ENCODE measurements at places on chromosomes 11 and 22.
A peak's percentile ranks its signal among the peaks of the same experiment; 100 is the strongest.

DNA sequence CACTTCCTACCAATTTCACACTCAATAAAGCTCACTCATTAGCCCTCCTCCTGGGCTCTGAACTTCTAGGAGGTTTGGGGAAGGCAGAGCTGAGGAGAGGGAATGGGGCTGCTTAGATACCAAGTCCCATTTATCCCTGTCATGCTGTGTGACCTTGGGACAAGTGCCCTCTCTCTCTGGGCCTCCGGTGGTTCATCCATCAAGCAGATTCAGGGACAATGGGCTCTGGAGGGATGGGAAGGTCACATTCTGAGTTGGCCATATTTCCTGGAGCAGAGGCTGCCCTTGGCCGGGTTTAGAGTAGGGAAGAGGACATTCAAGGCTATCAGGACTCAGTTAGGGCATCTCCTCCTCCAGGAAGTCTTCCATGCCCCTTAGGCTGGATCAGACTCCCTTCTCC is 66.7 kb downstream of the PDE2A start:
- no peak for DNase-seq

DNA sequence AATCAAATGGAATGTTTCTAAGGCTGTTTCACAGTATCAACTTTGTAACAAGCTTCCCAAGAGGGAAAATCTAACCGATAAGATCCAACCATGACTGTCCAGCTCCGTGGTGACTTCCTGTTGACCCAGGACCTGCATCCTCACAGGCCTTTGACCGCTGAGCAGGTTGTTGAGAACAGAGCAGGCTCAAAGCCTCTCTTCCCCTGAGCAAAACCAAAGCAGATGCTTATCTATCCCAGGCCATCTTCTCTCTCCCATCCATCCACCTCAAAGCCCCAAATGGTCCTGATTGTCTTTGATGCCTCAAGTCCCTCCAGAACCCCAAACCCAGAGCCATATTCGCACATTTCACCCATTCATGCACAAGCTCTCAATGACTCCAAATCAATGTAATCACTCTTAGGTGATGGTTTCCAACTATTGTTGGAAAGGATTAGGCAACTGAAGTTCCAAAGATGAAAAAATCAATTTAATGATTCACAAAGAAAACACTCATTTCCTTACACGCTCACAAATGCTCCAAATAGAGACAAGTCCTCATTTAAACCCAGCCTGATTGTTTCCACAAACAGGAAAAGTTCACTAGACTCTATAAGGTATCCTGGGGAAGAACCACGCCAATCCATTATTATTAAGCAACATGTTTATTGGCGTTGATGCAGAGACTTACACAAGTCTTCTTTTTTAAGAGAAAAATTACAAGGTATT is 48.7 kb downstream of the C11orf58 start:
- no peak for DNase-seq

DNA sequence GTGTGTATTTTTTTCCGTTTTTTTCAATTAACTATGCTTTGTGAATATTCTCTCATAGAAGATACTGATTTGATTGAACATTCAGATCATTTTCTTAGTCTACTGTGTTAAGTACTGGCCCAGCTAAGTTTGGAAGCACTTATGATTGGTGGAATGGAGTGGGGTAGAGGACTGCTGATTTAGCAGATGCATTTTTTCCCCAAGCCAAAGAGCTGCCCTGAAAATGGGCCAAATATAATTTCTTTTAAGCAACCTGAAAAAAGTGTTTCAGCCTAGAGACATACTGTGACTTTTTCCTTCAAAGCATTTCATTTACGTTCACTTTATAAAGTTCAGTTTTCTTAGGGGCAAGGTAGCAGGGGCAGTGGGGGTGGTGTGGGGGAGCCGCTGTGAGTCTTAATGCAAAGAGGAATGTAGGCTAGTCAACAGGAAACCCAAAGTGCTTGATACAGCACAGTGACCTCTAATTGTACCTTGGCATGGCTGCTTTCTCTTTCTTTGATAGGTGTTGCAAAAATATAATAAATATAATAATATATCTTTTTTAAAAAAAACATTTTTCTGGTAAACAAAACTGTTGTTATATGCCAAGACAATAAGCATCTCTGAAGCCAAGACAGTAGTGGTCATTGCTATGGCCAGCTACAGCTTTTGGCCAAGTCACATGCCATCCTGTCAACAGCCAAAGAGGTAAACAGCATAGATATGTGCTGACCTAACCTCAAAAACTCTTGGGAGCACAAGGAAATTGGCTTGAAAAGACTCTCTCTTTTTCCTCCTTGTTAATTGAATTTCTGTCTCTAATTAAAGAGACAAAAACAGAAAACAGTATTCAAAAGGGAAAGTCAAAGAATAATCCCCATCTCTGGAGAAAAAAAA is 58.8 kb downstream of the LIF start:
- no peak for DNase-seq

GRCh38 chr11:33389635-33390034 is 132.5 kb downstream of the HIPK3 start:
- no peak for DNase-seq

- no peak for DNase-seq
Observed at GRCh38 chr11:84981301-84981700, 645.8 kb downstream of the DLG2 start.

GRCh38 chr11:35907648-35908431 is 36.0 kb upstream of the LDLRAD3 start:
- DNase-seq, result peak; percentile 64

DNA sequence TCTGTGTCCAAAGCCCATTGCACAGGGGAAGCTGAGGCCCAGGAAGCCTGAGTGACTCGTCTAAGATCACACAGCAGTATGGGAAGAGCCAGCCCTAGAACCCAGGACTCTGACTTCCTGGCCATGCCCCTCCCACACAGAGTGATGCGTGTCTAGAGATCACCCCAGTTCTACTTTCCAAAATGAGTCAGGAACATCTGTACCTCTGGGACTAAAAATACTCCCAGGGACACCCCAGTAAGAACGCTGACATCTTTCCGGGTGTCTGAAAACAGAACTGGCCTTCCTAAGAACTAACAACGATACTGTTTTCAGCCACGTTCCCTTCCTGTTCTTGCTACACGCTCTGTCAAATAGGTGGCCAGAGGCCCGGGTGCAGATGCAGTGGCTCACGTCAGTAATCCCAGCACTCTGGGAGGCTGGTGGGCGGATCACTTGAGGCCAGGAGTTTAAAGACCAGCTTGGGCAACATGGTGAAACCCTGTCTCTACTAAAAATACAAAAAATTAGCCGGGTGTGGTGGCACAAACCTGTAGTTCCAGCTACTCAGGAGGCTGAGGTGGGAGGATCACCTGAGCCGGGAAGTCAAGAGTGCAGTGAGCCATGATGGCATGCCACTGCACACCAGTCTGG is 21.7 kb upstream of the PDGFB start:
- DNase-seq, result no peak

DNA sequence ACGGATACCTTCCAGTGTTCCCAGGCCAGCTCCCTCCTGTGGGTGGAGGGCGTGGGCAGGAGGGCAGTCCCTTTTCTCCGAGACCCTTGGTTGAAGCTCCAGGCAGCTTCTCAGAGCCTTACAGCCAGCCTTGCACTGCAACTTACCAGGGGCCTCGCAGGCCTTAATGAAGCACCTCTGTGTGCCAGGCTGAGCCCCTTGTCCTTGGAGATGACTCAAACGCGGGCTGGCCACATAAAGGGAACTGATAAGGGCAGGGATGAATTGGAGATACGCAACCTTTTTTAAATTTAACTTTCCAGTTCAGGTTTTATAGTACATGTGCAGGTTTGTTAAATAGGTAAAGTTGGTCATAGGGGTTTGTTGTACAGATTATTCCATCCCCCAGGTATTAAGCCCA is 72.7 kb downstream of the WNT7B start:
- no peak for DNase-seq

DNA sequence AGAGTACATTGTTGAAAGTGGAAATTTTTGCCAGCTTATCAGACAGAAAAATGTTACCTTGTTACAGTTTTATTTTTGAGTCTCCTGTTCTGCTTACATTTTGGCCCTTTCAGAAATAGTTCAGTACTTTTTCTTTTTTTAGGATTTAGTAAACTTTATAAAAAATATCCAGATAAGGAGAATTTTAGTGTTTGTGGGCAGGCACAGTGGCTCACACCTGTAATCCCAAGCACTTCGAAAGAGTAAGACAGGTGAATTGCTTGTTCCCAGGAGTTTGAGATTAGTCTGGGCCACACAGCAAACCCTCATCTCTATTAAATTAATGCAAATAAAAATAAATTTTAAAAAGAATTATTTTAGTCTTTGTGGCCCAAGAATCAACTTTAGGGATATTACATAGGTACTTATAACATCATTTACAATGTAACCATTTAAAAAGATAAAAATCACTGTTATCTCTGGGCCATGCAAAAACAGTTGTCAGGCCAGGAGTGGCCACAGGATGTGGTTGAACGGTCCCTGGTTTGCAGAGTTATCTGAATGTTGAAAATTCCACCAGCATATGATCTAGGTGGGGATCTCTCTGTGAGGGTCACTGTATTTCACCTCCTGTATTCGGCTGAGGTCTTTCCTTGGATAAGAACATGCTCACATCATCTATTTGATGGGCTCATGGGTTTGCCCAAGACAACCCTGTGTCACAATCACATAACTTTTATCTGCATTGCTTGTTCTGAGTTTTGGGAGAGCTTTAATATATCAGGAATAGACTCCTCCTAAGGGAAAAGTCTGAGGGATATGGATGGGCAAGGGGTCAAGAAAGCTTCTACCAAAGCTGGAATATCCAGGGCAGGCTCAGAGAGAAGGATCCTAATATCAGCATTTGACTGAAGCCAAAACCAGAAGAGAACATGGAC is 91.5 kb downstream of the GGTLC2 start:
- DNase-seq, result no peak

- no peak for DNase-seq
Observed at GRCh38 chr22:40030026-40030757, 35.4 kb downstream of the FAM83F start.

GRCh38 chr11:69435161-69435986 is 46.1 kb upstream of the LINC01488 start:
- peak; percentile 24 for DNase-seq

GRCh38 chr11:24645563-24645962 is 148.7 kb downstream of the LUZP2 start:
- no peak for DNase-seq

- DNase-seq, result no peak
Observed at GRCh38 chr22:35615156-35615555, 2.0 kb downstream of the MB start.

- DNase-seq, result no peak
Observed at GRCh38 chr11:65055538-65055937, 2.8 kb downstream of the NAALADL1 start.

GRCh38 chr11:72018171-72018570 is 19.5 kb downstream of the IL18BP start:
- no peak for DNase-seq

- DNase-seq, result no peak
Observed at GRCh38 chr11:35897019-35897418, 46.8 kb upstream of the LDLRAD3 start.

DNA sequence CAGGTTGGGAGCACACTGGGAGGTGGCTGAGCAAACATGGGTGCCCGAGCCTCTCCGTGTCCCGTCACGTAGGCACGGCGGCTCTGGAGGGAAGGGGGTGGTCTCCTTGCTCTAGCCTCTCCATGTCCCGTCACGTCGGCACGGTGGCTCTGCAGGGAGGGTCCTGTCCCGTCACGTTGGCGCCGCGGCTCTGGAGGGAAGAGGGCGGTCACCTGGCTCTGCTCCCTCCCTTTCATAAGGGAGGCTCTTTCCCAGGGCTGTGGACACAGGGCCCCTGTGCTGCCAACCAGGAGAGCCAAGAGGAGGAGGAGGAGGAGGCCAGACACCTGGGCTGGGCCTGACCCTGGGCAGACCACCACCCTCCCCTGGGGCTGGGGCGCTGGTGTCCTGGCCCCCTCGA is 1173.7 kb downstream of the BRD1 start:
- no peak for DNase-seq

GRCh38 chr11:59923813-59924212 is 14.4 kb upstream of the OOSP1 start:
- no peak for DNase-seq

DNA sequence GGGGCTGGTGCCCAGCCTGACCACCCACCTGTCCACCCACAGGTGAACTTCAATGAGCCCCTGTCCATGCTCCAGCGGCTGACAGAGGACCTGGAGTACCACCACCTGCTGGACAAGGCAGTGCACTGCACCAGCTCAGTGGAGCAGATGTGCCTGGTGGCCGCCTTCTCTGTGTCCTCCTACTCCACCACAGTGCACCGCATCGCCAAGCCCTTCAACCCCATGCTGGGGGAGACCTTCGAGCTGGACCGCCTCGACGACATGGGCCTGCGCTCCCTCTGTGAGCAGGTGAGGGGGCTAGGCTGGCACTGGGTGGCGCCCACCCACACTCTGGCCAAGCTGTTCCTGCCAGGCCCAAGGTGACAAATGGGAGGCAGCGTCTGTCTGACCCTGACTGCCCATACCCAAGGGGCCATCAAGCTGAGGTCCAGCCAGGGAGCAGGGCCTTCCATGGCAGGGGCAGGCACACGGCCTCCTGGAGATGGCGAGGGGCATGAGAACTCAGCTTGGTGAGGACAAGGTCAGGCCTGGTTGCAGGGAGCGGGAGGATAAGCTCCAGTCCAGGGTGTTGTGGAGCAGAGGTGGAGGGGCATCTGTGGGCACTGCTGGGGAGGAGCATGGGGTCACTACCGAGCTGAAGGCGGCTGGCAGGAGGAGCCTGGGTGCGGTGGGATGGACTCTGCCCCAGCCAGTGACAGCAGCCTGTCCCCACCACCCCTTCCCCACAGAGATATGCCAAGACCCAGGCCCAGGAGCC is 77.7 kb downstream of the MORC2 start:
- DNase-seq, result no peak

GRCh38 chr11:1702506-1702905 is 5.5 kb downstream of the KRTAP5-6 start:
- no peak for DNase-seq

DNA sequence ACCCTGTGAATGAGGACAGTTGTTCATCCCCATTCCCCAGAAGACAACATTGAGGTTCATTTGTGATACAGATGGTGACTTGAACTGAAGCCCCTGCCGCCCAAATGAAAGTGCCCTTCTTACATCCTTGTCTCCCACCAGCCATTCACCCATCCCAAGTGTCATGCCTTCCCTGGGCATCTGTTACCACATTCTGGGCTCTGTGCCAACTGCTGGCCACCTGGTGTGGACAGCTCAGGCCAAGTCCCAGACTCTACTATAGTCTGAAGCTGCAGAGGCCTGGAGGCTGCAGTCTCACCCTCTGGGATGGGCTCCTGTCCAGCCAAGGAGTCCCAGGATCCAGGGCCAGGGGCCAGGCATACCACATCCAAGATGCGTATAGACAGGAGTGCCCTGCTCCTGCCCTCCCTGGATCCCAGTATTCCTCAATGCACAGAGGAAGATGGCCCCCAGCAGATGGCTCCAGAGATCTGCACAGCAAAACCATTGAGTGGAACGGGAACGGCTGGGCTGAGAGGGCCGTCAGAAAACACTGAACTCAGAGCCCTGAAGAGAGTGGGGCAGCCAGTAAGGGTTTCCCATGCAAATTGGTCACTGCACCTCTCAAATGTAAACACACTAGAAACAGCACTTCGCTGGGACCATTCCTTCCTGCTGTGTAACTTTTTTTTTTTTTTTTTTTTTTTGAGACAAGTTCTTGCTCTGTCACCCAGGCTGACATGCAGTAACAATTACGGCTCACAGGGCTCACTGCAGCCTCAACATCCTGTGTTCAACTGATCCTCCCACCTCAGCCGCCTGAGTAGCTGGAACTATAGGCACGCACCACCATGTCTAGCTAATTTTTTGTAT is 22.8 kb downstream of the ARRB1 start:
- DNase-seq, result peak; percentile 50

GRCh38 chr11:60858731-60859464 is 3.1 kb upstream of the PTGDR2 start:
- DNase-seq, result no peak

GRCh38 chr11:6319001-6319703 is 1.1 kb downstream of the CAVIN3 start:
- no peak for DNase-seq

- DNase-seq, result no peak
Observed at GRCh38 chr22:44411226-44412135, 86.6 kb downstream of the RTL6 start.
